ENCODE measurements at places on chromosomes 1 and 21.
A peak's percentile ranks its signal among the peaks of the same experiment; 100 is the strongest.

- peak; percentile 55 for DNase-seq
These were observed 49.1 kb upstream of the CCDC27 start for GRCh38 chr1:3702990-3703728.

- no peak for DNase-seq
These were observed 375.6 kb downstream of the AMY1C start for GRCh38 chr1:104125266-104125665.

DNA sequence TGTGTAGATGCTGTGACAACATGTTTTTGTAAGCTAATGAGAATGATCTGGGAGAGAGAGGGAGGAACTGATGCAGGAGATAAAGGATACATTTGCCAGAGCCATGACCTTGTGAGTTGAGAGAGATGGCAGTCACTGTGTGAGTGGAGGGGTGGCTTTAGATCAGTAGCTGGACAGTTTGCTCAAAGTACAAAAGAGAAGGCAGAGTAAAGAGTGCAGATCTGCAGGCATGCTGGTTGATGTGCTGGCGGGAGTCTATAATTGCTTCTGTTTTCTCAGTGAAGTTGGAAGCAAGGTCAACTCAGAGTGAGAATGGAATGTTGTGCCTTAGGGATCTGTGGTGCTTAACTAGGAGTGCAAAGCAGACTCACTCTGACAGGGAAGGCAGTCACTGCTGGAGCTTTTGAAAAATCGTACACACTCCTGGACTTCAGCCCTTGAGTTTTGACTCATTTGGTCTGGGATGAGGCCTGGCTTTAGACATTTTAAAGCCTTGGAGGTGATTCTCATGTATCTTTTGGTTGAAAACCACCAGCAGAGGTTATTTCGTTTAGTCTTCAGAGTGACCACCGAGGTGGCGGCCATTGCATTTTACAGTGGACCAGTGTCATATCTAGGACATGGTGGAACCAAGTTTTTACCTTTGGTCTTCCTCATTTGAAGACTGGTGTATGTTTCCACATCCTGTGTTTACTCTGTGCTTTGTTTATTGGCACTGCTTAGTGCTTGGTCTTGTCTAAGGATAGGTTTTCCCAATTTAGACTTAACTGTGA, 49.6 kb downstream of the MTR start:
- DNase-seq = peak; percentile 62

- no peak for DNase-seq
These were observed 32.8 kb upstream of the RAVER2 start for GRCh38 chr1:64712049-64712448.

DNA sequence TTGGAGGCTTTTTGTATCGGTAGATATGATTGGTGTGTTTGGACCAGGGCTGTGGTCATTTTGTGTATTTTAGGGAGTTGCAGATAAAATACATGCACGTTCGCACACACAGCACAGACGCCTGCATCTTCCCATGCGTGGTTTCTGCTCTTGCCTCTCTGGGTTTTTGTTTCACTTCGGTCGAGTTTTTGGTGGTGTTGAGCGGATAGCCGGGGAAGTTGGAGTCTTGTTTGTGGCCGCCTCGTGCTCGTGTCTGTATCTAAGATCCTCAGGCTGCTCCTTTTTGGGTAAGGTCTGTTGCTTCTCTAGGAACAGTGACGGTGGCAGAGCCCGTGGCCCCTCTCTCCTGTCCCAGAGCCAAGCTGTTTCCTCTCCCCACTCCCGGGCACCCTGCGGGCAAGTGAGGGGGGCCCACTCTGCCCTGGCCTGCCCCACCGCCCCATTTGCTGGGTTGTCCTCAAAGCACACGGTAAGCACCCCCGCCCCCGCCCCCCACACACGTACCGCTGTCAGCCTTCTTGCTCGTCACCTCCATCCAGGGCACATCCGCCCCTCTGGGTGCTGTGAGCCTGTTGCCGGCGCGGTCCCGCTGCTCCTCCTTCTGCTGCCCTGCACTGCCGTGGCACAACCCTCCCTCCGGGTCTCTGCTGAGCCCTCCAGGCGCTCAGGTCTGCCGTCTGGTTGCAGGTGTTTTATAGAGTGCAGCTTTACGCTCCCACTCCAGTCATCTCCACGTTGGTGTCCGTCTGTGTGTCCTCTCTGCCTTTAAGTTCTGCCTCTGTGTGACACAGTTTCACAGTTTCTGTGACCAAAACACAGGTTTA, 51.9 kb downstream of the AGPAT3 start:
- DNase-seq = no peak

GRCh38 chr1:108590957-108591356, 31.1 kb downstream of the EEIG2 start:
- peak; percentile 98 for DNase-seq

DNA sequence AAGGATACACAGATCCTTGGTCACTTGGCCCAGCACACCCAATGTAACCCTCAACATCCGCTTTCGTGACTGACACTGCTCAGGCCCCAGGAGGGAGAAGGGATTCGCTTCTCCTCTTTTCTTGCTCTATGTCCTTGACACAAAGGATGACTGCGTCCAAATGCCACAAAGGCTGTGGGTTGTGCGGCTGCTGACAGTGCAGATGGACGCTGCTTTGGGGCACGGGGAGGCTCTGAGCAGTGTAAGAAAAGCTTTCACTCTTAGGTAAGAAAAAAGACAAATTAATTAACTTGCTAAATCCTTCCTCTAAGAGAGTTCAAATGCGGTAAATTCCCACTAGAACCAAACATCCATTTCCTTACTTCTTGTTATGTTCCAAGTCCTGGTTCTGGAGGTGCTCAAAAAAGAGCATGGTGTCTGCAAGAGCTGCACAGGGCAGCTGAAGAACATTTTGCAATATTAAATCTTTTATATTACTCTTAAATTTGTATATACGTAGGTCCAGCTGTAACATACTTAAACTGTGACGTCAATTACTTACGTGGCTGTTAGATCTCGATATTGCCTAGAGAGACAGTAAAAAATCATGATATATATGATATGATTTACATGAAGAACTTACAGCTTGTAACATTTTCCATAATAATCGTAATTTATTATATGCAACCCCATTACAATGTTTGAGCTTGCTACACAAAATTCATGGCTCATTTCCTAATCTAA, 19.4 kb upstream of the EPHB2 start:
- DNase-seq = no peak

GRCh38 chr1:96995351-96995750, 273.8 kb downstream of the PTBP2 start:
- no peak for DNase-seq

- no peak for DNase-seq
These were observed 14.2 kb upstream of the TTC22 start for GRCh38 chr1:54815086-54815876.

DNA sequence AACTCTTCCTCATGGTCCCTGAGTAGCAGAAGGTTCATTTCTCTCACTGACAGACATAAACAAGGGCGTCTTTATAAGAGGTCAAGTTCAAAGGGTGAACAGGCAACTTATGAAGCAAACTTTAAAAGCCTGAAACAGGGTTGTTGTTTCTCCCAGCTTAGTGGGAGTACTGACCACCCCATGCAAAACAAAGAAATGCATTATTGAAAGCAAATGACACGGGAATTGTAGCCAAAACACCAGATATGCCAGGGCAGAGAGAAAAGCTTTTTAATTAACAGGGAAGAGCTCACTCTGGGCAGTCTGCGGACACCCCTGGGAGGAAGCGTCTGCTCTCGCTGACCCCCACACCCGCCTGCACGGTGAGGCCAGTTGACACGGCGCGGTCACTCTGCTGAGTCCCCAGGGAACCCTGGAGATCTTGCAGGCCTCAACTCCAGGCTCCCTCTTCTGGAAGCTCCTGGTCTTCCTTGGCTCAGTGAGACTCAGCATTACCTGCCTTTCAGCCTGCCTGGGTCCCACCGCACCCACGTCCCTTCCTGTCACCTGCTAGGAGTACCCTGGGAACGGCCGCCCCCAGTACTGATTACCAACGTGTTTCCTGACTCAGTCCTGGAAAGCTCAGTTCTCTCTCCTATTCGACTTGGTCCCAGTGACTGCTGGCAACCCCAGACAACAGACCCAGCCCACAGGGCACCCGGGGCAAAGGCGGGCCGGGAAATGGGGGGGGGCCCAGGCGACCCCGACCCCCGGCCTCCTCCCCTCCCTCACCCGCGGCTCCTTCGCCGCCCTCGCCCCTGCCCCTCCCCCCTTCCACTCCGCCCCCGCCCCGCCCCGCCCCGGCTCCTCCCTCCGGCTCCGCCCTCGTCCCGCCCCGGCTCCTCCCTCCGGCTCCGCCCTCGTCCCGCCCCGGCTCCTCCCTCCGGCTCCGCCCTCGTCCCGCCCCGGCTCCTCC, 972 bp downstream of the CFAP410 start:
- DNase-seq = peak; percentile 54

GRCh38 chr1:64624218-64624713, 120.6 kb upstream of the RAVER2 start:
- DNase-seq = peak; percentile 83

- no peak for DNase-seq
These were observed 218.5 kb downstream of the SDCCAG8 start for GRCh38 chr1:243474136-243474881.

- DNase-seq = peak; percentile 73
These were observed 4.5 kb upstream of the INKA2 start for GRCh38 chr1:111743679-111744101.

GRCh38 chr21:26814386-26814785, 30.8 kb downstream of the ADAMTS1 start:
- DNase-seq = peak; percentile 69

GRCh38 chr21:25416669-25417068, 190.6 kb downstream of the MRPL39 start:
- DNase-seq = no peak

GRCh38 chr21:41429925-41430491, 4.0 kb downstream of the MX1 start:
- no peak for DNase-seq

- DNase-seq = peak; percentile 51
These were observed 565.2 kb downstream of the NEGR1 start for GRCh38 chr1:71717186-71717585.

GRCh38 chr1:211789641-211790464, 40.7 kb downstream of the LPGAT1 start:
- DNase-seq = no peak

Data from AG10803 (cell line).